ENCODE measurements at places on chromosomes 6 and 20. TPM values are rescaled to one million over a fixed set of nuclear protein-coding genes. Genes with fewer than 3 reads are reported as not detected.

Gene SUMO4
- 0.21 TPM for total RNA-seq

Gene RIMS4
- not detected for total RNA-seq

Gene TGIF2
- total RNA-seq, result 11.0 TPM

Gene IFNGR1
- 37.2 TPM for total RNA-seq

Gene SLA2
- not detected for total RNA-seq

Gene ZNF318
- 4.4 TPM for total RNA-seq

Gene VSX1
- not detected for total RNA-seq

Gene RAB32
- 47.6 TPM for total RNA-seq

Gene MYB
- 1.6 TPM for total RNA-seq

Gene GSTA1
- total RNA-seq, result 0.28 TPM

Gene SLC2A10
- total RNA-seq, result 11.5 TPM

Gene ZNF512B
- total RNA-seq, result 10.5 TPM

Gene CPXM1
- not detected for total RNA-seq

Gene KCNB1
- total RNA-seq, result not detected

Gene SLC22A23
- total RNA-seq, result 24.8 TPM

Gene PRL
- not detected for total RNA-seq

Gene SIRPB2
- total RNA-seq, result 0.49 TPM

Gene IL20RA
- 3.8 TPM for total RNA-seq

Gene BMP2
- 2.5 TPM for total RNA-seq

Gene GJA10
- not detected for total RNA-seq

Gene C6orf163
- 1.1 TPM for total RNA-seq

Gene KIAA1755
- total RNA-seq, result not detected

Gene IFT52
- 15.0 TPM for total RNA-seq

Gene CNR1
- total RNA-seq, result not detected

Gene MMP24OS
- total RNA-seq, result 15.9 TPM

Gene FRMD1
- total RNA-seq, result 0.07 TPM

Gene GINS1
- 15.2 TPM for total RNA-seq

Gene BMP7
- total RNA-seq, result 0.49 TPM

Gene PRDM13
- total RNA-seq, result not detected

Gene TCFL5
- 10.5 TPM for total RNA-seq

Gene CTAGE9
- total RNA-seq, result not detected

Gene EPPIN
- total RNA-seq, result not detected

Gene PKIB
- 4.1 TPM for total RNA-seq

Gene BPI
- not detected for total RNA-seq

Gene ECT2L
- total RNA-seq, result not detected
